ENCODE measurements at places on chromosomes 6 and 20.

DNA sequence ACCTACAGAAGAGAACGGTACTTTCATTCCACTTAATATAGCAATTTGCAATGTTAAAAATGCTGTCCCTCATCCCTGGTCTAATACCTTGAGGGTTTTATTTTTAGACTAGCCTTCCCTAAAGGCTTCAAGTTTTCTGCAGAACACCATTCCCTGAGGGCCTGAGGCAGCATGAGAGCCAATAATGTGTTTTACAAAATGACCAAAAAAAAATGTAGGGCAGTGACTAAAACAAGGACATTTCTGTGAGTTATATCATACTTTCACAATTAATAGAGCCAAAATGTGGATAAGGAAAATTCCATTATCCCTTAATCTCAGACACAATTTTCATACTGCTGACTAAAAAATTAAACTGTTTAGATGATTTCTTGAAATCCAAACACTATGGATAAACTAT lies 22.7 kb downstream of the GPR63 start:
- no peak for DNase-seq

- no peak for DNase-seq
These were observed 311.5 kb downstream of the PLCB1 start for GRCh38 chr20:8443464-8444072.

- DNase-seq: no peak
These were observed 42.1 kb downstream of the MAP3K4 start for GRCh38 chr6:161033667-161034066.

- no peak for DNase-seq
These were observed 54.8 kb downstream of the CEP43 start for GRCh38 chr6:167053895-167054530.

- no peak for DNase-seq
These were observed 96.2 kb downstream of the SMAP1 start for GRCh38 chr6:70763754-70764510.

DNA sequence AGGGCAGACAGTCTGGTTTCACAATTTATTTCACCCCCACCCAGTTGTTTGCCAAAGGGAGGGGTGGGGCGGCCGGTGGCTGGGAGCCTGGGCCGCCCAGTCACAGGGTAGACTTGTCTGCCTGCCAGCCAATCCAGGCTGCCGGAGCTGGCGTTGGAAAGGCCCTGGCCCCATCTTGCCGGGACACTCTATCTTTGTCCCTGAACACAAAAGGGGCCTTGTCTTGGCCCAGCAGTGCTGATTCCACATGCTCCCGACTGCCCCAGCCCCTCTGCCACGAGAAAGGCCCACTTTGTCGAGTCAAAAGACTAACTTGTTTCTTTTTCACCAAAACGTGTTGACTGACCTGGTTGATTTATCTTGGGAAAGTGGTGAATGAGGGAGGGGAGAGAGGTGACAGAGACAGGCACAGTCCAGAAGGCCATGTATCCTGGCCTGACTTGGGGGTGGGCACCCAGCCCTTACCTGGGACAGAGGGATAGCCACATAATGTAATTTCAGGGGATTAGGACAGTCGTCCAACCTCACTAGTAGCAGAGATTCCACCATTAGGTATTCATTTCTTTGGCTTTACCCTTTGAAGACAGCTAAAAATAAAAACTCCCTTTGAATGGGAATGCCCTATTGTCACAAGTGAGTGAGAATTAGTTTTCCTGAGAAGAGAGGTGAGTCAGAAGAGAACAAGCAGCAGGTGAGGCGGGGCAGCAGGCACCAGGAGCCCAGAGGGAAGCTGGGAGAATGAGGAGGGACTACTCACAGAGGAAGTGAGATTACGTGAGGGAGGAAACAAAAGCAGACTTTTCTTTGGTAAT lies 67.0 kb upstream of the SIRPA start:
- DNase-seq: peak; percentile 13

GRCh38 chr6:108983151-108983550 lies 111.5 kb downstream of the SESN1 start:
- DNase-seq: no peak

- no peak for DNase-seq
These were observed 68.7 kb downstream of the COL19A1 start for GRCh38 chr6:69935079-69935478.

GRCh38 chr6:83008626-83009025 lies 57.0 kb downstream of the UBE3D start:
- no peak for DNase-seq

GRCh38 chr6:140490081-140490480 lies 1115.6 kb upstream of the CITED2 start:
- DNase-seq: no peak

GRCh38 chr6:109332748-109333147 lies 49.5 kb downstream of the CD164 start:
- DNase-seq: no peak

- DNase-seq: no peak
These were observed 116.1 kb upstream of the CDH4 start for GRCh38 chr20:61135968-61136367.

DNA sequence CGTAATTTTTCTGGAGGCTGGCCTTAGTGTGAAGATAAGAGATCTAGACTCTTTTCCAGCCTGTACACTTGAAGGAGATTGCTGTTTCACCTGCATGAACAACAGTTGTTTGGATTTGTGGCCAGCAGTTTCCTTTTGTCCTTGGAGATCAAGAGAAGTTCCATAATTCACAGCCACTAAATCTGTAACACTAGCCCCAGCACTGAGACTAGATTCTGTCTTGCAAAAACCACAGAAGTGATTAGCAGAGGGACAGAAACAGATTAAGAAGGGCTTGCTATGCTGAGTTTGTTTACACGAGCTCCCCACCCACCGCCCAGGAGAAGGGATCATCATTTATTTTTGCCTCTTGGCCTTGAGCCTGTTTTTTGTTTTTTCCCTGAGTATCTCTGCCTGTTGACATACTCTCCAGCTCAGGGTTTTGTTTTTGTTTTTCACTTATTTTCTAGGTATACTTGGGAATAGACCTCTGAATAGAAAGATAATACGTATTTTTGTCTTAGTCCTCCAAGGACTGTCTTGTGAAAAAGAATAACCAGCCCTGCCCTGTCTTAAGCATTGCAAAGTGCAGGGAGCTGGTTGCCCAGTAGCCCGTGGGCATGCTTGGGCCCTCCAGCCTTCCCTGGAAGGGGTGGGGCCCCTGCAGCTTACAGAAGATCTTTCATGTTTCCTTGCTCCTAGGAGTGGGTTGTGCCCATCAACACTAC lies 93.1 kb upstream of the SOX4 start:
- DNase-seq: no peak

DNA sequence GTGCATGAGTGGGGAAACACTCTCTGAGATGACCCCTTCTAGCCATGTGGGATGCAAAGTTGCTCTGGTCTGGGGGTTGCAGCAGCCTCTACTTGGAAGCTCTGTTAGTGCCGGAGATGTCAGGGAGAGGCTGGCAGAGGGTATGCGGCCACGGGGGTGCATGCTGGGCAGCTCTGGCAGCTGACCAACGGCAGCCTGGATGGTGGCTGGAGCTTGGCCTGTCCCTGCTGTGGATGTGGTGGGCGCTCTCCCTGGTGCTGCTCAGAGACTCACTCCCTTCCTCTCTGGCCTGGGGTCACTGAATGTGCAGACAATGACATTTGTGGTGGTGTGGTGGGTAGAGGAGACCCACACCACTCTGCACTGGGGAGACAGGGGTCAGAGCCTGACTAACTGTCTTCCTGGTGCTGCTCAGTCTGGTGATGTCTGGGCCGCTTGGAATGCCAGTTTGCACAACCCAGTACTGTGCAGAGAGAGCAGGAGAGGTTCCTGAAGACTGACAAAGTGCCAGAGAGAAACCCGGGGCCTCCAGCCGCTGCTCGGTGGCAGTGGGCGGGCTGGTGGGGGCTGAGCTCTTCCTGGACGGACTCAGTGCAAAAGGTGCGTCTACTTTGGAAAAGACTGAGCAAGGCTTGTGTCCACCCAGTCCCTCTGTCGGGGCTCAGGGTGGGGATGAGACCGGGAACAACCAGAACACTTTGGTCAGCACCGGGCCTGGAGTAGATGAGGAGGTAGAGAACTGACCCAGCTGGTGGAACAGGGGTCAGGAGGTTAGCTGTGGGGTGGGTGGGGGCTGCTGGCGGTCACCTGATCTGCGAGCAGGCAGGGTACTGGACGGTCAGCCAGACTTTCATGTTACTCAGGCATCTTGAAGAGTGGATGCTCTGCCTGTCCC lies 2.7 kb downstream of the MYT1 start:
- DNase-seq: no peak

DNA sequence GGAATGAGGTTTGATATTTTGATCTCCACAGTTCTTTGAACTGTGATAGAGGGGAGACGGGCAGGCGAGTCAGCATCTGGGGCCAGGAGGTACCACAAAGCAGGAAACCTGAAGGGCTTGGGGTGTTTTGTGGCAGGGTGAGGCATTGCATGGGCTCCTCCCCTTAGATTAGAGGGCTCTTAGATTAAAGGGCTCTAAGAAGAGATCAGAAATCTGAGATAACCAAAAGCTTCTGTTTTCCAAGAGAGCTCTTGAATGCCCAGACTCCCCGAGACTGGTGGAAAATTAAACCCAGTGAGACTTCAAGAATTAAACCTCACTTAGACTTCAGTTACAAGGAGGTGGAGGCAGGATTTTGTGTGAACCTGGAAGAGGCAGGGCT lies 2.4 kb upstream of the GPX5 start:
- peak; percentile 42 for DNase-seq

DNA sequence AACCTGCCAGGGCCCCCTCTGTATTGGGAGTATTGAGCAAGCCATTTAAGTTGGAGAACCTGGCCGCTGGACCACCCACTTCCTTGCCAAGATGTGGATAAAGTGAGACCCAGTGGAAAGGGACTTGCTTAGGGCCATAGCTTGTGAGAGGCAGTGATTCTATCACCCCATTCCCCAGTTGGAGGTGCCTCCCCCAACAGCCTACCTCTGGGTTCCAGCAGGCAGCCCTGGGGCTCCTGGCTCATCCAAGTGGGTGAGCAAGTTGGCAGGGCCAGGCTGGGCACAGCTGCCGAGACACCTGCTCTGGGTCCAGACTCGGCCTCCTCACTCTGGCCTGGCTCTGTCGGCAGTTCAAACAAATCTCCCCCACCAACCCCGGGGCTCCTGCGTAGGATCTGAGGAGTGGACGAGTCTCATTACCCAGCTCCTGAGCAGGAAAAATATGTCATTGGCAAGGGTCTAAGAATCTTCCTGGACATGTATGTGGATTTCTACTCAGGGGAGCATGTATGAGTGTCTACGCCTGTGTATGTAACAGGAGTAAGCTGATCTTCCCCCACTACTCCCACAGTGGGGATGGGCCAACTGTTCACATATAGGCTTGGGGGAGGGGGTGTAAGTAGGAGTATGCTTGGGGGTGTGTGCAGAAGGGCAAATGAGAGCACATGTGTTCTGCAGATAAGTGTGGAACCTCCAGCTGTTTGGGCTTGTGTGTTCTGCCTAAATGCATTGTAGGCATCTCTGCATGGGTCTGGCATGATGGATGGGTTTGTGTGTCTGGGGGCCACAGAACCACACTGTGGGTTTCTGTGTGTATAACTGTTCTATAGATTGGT lies 1.9 kb downstream of the ID1 start:
- no peak for DNase-seq

DNA sequence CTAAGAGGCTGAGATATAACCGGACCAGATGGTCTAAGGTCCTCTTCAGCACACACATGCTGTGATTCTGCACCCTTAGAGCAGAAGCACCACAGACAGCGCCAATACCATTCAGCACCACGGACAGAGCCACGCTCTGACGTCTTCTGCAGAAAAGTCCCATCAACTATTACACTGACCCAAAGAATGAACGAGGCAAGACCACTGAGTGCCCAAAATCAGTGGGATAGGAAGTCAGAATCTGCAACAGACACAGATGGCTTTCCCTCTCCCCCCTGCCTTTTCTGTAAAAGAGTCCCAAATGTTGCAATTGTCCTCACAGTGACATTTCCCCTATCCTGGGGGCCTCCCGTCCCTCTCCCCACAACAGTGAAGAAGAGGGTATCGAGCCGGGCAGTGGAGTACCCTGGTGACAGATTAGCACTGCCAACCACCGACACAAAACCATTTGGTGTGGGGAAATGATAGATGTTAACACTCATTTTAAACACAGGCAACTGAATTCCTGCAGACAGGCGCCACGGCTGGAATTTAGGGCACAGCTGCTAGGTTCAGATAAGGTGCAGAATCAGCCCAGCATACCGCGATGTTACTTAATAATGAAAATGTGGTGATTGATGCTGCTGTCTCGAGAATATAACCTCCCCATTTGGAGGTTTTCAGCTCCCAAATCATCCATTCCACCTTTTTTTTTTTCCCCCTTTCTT lies 66.6 kb upstream of the CTNNBL1 start:
- peak; percentile 59 for DNase-seq

GRCh38 chr6:38593998-38594665 lies 45.6 kb downstream of the BTBD9 start:
- DNase-seq: no peak

DNA sequence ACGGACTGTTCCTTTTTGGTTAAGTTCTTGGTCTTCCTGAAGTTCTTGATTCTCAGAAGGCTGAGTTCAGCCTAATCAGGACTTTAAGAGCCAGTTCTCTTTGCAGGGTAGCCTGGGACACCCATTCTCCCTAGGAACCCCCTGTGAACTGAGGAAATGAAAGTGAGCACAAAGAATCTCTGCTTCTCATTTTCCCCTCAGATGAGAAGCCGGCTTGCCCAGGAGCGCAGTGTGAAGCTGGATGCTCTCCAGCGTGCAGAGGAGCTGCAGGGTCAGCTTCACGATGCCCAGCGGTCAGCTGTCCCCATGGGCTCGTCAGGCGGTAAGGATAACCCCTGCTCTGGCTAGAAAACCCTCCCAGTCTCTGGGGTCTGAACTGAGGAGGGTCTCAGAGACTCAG lies 34.0 kb downstream of the CD164 start:
- no peak for DNase-seq

GRCh38 chr20:2836035-2836434 lies 4.4 kb downstream of the PCED1A start:
- no peak for DNase-seq

GRCh38 chr6:44219053-44219814 lies 2.5 kb downstream of the MYMX start:
- DNase-seq: peak; percentile 38

DNA sequence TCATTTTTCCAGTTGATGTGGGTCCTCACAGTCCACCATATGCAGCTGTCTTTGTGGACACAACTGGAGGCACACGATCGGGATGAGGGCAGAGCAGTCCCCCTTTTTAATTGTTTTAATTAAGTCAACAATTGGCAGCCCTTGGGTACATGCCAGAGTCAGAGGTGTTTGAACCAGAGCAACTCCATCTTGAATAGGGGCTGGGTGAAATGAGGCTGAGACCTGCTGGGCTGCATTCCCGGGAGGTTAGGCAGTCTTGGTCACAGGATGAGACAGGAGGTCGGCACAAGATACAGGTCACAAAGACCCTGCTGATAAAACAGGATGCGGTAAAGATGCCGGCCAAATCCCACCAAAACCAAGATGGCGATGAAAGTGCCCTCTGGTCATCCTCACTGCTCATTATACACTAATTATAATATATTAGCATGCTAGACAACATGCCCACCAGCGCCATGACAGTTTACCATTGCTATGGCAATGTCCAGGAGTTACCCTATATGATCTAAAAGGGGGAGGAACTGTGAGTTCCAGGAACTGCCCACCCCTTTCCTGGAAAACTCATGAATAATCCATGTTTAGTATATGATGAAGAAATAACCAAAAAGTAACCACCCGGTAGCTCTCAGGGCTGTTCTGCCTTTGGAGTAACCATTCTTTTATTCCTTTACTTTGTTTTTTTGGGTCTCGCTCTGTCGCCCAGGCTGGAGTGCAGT lies 31.8 kb upstream of the BLCAP start:
- DNase-seq: no peak
